ENCODE measurements at places on chromosomes 3 and 15.

- DNase-seq: no peak
Measured at GRCh38 chr3:154783521-154783931, 296.6 kb upstream of the MME start.

DNA sequence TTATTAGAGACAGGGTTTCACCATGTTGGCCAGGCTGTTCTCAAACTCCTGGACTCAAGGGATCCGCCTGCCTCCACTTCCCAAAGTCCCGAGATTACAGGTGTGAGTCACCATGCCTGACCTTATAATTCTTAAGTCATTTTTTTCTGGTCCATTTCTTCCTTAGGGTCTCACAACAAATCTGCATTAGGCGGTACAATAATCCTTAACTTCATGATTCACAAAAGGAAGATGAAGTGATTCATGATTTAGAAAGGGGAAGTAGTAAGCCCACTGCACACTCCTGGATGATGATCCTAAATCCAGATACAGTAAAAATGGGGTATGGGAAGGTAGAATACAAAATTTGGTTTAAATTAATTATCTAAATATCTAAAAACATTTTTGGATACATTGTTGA, 45.0 kb upstream of the TKT start:
- DNase-seq: no peak

DNA sequence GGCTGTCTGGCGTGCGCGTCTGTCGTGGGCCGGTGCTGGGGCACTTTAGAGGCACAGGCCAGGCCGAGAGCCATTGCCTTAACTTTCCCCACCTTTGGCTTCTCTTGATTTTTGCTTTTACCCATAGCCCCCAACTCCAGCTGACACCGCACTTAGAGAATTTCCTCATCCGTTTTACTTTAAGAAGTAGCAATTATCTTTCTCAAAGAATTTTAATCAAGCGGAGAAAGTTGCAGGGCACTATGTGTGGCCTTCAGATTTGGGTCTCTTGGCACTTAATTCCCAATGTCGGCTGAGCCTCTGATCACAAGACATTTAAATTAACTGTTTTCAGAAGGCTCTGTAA, 1.2 kb downstream of the ALDH1A3 start:
- DNase-seq: no peak

GRCh38 chr15:101615986-101616848, 36.0 kb downstream of the TM2D3 start:
- DNase-seq: no peak

DNA sequence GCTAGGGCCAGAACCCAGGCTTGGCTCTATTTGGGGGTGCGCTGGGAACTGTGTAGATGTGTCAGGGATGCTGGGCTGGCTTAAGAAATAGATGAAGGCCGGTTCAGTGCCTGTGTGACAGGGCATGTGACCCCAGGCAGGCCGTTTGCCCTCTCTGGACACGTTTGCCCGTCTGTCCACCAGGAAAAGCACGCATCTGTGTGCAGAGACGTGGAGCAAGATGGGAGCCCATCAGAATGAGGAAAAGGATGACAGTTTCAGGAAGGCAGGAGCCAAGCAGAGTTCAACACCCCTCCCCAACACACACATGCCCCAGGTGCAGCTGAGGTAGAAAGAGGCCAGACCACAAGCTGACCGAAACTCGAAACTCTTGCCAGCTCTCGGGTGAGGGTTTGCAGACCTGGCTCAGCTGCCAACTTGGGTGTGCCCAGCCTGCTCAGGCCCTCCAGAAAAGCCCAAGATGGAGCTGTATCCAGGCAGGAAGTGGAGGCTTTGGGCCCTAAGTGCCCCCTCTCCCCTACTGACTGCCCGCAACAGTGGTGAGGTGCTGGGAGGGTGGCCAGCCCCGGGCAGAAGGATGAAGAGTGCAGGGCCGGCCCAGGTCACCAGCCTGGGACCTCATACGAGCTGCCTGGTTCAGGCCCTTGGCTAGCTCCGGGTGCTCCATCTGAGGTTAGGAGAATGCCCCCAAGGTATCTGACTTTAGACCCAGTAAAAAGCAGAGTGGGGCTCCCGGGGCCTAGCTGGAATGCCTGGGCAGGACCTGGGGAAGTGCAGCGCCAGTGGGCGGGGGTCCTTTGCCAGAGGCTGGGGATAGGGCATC, 10.2 kb upstream of the MESP1 start:
- no peak for DNase-seq

Data from T follicular helper cell (primary cell).